Central memory CD4-positive, alpha-beta T cell (primary cell): ENCODE measurements at places on chromosomes 12 and 14.

DNA sequence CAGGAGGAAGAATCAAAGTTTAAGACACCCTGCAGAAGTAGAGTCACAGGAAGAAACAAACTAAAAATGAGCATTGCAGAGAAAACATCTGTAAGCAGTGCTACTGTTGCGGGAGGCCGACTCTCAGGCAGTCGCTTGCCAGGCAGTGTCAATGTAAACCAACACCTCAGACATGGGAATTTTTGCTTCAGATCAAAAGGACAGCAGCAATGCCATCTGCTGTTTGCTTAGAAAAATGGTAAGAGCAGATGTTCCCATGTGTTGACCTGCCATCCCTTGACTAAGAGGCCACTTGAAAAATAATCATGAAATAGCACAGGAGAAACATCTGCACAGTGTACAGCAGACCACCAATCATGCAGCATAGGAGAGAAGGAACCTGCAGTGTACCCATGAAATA is 196.6 kb downstream of the SLC25A21 start:
- DNase-seq = no peak

DNA sequence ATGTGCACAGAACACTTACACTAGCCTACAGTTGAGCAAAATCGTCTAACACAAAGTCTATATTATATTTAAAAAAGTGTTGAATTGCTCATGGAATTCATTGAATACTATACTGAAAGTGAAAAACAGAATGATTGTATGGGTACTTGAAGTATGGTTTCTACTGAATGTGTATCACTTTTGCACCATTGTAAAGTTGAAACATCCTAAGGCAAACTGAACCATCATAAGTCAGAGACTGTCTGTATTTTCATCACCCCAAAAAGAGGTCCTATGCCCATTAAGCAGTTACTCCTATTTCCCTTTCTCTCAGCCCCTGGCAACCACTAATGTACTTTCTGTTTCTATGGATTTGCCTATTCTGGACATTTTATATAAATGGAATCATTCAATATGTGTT is 4.4 kb upstream of the AMIGO2 start:
- DNase-seq = no peak

DNA sequence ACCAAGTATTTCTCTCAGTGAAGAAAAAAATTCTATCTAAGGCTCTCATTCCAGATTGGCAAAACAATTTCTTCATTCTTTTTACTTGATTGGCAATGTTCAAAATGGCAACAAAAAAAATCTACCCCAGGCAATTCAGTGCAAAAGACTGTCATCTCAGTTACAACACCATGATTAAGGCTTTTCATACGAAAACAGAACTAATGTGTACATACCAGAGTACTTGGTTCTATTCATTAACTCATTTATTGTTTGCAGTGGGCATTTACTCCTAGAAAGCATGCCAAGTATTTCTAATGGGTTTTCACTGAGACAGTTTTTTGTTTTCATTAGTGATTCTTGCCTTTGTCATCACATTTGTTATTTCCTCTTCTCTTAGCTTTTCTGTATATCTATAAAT is 33.0 kb downstream of the DBX2 start:
- no peak for DNase-seq

DNA sequence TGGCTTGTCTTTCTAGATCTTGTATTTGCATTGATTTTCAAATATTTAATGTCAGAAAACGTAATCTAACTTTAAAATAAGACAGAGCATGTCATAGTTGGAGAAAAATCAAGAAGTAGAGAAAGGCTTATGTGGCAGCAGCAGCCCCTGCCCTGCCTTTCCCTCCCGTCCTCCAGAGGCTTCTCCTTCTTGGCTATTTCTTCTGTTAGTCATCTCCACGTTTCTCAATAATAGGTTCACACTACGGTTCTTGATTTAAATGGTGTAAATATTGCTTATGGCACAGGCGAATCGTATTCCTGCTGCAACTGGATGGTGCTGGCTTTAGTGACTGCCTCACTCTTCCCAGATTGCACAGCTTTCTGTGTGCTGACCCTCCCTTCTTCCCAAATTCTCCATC is 42.8 kb downstream of the SLC8B1 start:
- DNase-seq = no peak

GRCh38 chr14:92470811-92471210 is 42.8 kb upstream of the RIN3 start:
- no peak for DNase-seq

DNA sequence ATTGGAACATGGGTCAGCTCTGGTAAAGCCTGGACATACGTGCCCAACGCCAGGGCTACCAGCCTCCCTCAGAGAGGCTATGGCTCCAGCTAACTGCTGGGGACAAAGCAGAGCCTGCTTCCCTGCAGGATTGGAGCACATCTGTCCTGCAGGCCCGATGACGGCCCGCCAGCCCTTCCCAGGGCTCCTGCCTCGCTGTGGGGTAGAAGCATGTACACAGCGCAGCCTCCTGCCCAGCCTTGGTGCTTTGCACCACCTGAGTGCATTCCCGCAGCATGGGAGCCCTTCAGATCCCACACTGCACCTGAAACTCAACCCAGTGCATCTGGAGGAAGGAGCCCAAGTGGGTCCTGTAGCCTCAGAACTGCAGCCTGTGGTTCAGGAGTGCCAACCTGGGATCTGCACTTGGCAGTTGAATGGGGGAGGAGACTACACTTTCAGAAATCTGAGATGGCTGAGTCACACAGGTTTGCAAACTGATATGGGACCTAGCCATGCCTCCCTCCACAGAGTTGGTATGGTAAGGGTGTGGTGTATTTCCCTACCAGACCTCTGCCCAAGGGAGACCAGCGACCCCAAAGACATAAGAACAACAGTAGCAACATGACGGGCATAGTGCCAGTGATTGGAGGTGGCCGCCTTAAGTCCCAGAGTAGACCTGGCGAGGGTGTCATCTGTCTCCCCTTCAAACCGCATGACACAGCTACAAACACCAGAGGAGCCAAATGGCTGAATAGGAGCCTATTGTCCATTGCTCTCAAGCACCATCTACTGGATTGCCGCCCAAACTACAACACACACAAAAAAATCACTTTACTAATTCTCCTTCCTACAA is 273.9 kb upstream of the MIS18BP1 start:
- no peak for DNase-seq

DNA sequence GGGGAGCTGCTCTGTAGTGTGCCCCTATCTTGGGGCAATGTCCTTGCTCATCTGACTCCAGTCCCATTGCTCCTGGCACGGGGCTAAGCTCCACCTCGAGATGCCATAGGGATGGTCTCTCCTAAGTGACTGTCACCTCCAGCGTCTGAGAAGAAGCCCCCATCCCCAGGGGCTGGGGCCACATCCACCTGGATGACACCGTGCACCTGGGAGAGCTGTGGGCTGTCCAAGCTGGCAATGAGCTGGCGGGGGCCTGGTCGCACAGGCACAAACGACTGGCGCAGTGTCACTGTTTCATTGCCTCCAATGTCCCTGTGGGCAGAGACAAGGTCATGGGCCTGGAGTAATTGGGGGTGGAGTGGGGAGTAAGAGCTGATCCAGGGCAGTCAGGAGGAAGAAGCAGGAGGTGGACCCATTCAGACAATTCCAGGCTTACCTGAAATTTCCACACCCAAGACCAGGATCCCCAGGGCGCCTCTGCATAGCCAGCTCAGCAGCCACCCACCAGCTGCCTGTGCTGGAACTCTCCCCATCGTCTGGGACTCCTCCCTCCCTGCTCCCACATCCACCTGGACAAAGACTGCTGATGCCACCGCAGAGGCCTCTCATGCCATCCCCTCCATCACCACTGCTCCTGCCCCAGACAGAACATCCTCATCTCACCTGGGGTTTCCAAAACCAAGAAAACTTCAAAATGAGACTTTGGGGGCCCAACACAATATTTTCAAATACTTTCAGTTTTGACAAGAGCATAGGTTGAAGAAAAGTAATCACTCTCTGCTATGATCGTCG is 7.0 kb upstream of the TINF2 start:
- no peak for DNase-seq

DNA sequence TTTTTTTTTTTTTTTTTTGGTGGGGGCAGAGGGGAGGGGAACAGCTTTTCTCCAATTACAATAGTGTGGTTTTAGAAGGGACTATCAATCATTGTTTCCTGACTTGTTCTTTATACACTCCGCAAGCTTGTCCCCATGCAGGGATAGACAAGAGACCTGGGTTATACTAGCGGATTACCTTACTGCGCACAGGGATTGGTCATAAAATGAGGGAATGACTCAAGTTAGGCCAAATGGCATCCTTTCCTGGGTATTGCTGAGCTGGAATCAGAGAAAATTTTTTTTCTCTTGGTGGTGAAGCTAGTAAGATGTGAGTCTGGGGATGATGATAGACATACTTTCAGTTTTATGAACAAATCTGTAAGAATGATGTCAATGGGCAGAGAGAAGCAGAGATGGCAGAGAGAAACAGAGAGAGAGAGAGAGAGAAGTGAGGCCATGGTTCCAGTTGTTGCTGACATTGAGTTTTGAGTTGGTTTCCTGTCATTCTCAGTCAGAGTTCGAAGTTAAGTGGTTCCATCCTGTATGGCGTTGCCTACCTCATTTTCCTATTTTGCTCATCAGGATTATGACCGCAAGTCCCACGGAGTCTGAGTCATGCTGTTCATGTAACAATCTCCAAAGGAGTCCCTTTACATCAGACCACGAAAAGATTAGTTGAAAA is 59.1 kb upstream of the OTOGL start:
- DNase-seq = no peak

- peak; percentile 96 for DNase-seq
These were observed 108.9 kb upstream of the PLEKHG7 start for GRCh38 chr12:92593734-92594402.

DNA sequence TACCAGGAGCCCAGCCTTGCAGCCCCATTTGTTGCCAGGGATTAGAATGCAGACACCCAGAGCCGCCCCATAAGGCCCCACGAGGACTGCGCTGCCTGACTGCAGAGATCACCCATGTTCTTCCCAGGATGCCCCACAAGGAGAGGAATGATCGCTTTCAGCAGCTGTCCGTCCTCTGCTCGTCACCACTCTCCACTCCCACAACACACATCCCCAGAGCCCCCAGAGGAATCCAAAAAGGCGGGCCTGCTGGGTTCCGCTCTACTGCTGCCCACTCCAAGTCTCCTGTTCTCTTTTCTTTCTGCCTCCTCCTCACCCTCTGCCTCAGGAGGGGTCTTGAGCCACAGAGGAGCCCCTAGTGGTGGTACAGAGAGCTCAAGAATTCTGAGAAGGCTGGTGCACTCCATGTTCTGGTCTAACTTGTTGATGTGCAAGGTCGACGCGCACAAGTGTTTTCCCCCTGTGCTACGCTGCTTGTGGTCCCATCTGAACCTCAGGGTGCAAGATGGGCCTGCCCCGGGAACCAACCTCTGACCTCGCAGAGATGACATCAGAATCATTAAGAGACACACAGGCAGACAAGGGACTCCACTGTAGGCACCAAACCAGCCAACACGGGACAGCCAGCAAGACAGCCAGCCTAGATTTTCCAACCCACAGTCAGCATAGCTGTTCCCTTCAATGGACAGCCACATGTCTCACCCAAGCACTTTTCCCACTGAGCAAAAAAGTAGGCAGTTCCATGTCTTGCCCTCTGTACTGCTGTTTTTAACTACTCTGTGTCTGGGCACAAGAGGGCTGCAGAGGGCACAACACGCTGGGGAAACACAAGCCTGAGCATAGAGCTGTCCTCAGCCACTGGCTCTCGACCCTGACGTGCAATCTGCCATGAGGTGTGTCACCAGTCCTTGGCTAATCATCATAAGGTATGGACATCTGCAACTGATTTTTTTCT is 29.9 kb downstream of the PXN start:
- DNase-seq = no peak

- no peak for DNase-seq
These were observed 27.7 kb downstream of the CCDC85C start for GRCh38 chr14:99576304-99576703.

- no peak for DNase-seq
These were observed 42.3 kb upstream of the MMP17 start for GRCh38 chr12:131785763-131786330.

GRCh38 chr12:22672951-22673350 is 48.0 kb downstream of the ETNK1 start:
- no peak for DNase-seq

GRCh38 chr14:34554540-34555250 is 15.2 kb upstream of the EAPP start:
- DNase-seq = no peak
